ENCODE measurements at places on chromosomes 2 and 18.

DNA sequence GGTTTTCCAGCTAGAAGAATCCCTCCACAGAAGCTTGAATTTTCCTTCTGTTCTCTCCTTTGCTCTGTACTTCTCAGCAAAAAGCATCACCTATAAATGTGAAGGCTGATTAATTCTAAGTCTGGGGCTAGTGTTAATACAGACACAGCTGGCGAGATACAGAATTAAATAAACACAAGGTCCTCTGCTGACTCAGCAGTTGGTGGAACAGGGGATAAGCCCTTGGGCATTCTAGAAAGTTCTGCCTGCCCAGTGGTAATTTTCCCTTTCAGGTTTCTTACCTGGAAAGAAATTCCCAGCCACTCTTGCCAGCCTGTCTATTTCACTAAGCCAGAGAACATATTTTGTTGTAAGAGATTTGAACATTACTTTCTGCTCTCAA lies 175.3 kb upstream of the MSH6 start:
- DNase-seq = no peak

DNA sequence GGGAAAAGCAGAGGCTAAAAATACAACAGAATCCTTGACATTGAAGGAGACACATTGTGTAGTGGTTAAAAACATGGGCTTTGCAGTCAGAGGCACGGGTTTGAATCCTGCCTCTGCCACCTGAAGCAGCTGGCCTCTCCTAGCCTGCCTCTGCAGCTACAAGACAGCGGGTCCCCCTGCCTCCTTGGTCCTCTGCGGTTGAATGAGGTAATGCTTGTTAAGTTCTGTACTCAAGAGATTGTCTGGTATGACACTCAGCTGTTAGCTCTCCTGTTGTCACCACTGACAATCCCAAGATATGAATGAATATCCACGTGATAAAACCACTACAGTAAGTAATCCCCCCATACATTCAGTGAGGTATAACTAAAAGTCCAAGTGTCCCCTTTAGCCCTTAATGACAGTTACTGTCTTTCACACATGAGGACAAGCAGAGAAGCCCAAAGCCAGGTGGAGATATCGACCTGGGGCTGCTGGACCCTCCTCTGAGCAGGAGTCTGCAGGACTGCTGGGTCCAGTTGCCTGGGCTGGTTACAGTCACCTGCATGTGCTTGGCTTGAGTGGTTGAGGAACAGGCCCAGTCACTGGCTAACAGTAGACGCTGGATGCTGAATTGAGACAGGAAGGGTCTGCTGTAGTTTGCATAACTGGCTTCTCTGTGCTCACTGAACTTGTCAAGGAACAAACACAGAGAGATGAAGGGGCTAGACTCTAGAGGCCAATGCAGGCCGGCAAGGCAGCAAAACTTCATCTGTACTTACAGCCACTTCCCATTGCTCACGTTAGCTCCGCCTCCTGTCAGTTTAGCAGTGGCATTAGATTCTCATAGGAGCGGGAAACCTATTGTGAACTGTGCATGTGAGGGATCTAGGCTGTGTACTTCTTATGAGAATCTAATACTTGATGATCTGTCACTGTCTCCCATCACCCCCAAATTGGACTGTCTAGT lies 85.5 kb downstream of the TGFA start:
- no peak for DNase-seq

DNA sequence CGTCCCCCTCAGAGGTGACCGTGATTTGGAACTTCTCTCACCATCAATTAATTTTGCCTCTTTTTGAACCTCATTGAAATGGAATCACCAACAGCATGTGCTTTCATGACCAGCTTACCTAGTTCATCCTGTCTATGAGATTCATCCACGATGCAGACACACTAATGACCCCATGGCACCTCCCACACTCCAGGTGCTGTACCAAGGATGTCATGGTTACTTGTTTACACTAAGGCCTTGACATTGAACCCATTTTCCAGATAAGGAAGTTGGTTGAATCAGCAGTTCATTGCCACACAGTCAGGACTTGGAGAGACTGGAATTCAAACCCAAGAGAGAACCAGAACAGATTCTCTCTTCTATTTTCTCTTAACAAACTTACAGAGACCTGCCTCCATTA lies 139.0 kb downstream of the ZFP36L2 start:
- DNase-seq = no peak

GRCh38 chr2:46117379-46117778 lies 179.8 kb upstream of the EPAS1 start:
- DNase-seq = no peak

DNA sequence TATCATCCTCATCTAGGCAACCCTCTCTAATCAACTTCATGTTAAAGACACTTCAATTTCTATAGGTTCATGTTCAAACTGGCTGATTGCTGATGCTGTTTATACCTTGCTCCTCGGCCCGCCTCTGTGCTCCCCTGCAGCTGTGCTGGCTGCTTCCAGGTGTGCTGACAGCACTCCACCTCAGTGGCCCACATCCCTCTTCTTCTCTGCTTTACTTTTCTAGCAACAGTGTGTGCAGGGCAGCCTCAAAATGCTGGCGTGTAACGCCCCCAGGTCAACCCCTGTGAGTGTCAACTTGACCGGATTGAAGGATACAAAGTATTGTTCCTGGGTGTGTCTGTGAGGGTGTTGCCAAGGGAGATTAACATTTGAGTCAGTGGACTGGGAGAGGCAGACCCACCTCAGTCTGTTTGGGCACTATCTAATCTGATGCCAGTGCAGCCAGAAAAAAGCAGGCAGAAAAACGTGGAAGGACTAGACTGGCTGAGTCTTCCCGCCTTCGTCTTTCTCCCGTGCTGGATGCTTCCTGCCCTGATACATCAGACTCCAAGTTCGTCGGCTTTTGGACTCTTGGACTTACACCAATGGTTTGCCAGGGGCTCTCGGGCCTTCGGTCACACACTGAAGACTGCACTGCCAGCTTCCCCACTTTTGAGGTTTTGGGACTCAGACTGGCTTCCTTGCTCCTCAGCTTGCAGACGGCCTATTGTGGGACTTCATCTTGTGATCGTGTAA lies 94.7 kb downstream of the COL6A3 start:
- DNase-seq = no peak

DNA sequence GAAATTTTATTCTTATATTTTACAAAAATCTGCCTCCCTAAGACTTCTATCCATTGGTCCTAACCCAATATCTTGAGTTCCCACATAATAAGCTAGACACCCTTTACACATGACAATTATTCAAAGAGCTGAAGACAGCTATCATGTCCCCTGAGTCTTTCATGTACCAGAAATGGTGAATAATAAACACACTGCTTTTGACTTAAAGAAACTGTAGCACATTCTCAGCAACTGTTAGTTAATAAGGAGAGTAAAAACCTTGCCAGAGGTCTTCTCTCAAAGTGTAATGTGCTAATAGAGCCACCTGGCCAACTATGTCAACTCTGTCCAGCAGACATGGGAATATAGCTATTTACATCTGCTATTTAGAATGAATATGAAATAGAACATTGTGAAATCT lies 109.7 kb upstream of the ARL5A start:
- DNase-seq = no peak

GRCh38 chr2:12817870-12818269 lies 101.1 kb downstream of the TRIB2 start:
- DNase-seq = no peak

GRCh38 chr18:45562567-45563479 lies 52.5 kb upstream of the SLC14A2 start:
- DNase-seq = no peak

DNA sequence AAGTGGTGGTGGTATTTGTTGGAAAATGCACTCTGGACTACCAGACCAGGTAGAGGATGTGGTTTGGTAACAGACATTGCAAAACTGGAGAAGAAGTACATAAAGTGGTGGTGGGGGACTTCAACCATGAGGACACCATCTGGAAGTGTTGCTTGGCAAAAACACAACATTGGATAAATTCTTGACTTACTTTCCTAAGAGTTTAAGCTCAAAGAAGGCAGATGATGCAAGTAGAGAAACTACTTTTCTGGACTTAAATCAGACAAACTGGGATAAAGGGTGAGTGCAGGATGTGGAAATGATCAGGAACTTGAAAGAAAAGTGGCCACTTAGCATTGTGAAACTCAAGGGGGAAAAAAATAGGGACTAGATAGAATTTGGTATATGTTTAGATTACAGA lies 487.4 kb downstream of the ZEB2 start:
- DNase-seq = no peak

- no peak for DNase-seq
Measured at GRCh38 chr2:3532941-3533340, 13.6 kb upstream of the ADI1 start.

GRCh38 chr2:9946818-9947217 lies 4.7 kb upstream of the GRHL1 start:
- no peak for DNase-seq

- no peak for DNase-seq
Measured at GRCh38 chr18:3773303-3773702, 323.3 kb downstream of the TGIF1 start.

- DNase-seq = no peak
Measured at GRCh38 chr2:223114170-223114569, 62.2 kb downstream of the KCNE4 start.

- no peak for DNase-seq
Measured at GRCh38 chr18:76486038-76486437, 9.0 kb downstream of the ZNF516 start.

- DNase-seq = no peak
Measured at GRCh38 chr2:191112448-191112901, 38.3 kb downstream of the STAT4 start.

- DNase-seq = peak; percentile 46
Measured at GRCh38 chr2:71545572-71546274, 92.4 kb downstream of the DYSF start.

DNA sequence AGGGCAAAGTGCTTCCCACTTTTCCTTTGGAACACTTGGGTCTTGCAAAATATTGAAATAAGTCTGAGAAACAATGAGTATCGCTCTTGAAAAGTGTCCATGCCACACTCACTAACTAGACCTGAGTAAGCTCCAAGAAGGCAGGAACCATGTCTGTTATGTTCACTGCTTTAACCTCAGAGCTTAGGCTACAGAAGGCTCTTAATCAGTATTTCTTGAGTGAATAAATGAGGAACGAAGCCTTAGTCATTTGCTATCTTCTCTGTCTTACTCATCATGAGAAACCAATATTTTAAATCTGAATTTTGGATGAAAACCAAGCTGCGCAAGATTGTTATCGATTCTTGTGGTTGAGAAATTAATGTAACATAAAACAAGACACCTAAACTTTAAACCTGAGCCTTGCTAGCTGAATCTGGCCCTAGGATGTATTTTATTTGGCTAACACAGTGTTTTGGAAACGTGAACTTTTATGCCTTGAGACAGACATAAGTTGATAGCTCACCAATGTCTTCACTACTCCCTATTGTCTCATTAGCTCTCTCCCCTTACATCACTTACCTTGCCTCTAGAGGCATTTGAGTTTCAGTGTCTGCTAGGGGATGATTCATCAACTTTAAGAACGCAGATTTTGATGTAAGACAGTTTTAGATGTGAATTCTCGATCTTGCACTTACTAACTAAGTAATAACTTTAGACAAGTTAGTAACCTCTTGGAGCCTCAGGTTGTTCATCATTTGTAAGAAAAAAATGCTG lies 392.8 kb upstream of the MEIS1 start:
- DNase-seq = no peak

DNA sequence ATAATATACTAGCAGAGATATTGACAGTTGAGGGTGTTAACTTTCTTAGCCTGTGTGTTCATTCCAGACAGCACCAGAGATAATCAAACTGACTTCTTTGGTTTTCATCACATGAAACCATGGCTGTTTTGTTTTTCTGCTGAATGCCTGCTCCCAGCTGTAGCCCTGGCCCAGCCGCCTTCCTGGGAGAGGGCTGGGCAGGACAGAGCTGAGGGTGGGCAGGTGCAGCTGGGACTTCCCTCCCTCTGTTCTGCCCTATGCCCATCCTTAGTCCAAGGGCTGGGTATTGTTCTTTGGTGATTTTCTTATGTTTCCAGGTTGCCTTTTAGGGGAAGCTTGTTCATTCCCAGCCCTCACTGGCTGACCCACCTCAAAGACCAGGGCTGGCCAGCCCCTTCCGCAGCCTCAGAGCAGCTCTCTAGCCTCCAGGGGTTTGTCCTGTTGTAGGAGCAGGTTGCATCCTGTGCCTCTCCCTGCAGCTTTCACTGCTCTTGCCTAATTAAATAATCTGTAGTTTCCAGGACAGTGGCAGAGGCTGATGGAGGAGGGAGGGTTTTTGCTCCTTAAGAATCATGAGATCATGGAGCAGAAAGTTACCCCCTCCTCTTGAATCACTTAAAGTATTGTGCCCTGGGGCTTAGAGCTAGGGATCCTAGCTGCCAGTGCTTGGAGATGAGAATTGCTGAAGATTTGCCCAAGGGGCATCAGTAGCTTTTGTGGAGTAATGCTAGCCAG lies 61.4 kb downstream of the MTCL1 start:
- no peak for DNase-seq

DNA sequence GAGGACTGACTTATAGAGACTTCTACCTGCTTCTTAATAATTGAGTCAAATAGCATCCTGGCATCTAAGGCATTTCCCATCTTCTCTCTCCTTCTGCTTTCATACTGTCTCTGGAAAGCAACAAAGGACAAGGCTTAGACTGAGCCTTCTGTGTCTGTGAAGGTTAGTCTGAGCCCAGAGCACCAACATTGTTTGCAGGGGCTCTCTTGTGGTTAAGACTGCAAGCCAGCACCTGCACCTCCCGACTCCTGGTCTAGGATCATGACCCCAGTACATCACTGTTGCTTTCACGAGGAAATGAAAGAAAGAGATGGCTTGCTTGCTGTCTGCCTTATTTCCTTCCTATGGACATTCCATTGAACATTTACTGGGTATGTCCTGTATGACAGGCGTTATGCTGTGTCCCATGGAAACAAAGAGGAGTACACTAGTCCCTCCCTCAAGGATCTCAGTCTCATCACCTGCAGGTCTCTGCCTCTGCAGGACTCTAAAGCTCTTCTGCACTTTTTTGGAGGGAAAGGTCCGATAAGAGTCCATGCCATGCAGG lies 315.8 kb upstream of the EPAS1 start:
- no peak for DNase-seq

- DNase-seq = no peak
Measured at GRCh38 chr18:50563376-50563775, 3.5 kb downstream of the MAPK4 start.

- DNase-seq = no peak
Measured at GRCh38 chr2:196333397-196333796, 162.0 kb upstream of the STK17B start.

DNA sequence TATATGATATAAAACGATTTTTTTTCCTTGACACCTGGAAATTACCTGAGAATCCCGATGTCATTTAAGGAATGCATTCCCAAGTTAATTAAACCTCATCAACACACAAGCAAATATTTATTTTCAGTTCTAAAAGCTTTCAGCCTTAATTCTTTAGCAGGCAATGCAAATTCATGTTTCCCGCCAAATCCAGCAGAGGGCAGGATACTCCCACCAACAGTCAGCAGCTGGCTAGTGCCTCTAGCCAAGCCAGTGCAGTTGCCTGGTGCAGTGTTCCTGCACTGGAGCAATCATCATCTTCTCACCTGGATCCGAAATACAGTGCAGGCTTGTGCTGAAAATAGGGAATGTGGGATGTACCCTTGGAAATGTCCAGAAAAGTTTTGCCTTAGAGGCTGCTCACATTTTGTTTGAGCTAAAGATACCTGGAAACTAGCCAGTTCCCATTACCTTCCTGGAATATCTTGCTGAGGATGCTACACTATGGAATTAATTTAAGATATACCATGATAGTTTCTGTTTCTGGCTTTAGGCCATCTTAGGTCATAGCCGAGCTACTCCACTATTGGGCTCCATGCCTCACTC lies 48.4 kb upstream of the CYTIP start:
- DNase-seq = peak; percentile 73
